GM04503 (cell line): ENCODE measurements at places on chromosomes 2 and 18.

DNA sequence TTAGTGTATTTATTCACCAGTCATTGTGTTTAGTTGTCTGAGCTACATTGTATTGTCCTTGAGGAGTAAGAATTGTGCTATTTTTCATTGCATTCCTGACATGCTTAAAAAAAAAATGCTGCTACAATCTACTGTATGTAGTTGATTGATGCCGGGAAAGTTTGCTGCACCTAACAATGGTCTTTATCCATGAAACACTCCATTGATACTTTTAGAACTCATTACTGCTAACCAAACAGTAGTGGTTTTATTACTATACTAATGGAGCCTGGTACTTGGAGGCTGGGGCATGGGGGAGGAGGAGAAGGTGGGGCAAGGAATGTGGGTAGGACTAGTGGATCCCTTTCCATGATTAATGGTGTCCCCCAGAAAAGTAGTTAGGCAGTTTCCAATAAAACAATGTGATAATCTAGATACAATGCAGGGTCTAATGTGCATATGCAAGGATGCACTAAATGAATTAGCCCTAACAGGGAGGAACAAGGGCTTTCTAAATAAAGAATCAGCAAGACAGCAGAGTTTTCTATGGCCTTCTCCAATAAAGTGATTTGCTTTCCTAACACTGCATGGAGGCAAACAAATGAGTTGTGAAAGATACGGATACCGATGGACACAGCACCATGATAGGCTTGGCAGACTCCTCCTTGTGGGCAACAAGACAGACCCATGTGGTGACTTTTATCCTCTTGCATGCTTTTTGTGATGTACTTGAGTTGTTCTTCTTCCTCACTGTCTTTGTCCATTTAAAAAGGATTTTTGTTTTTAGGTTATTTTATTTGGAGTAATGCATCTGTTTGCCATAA, 78.5 kb downstream of the FMNL2 start:
- DNase-seq, result no peak

- no peak for DNase-seq
Observed at GRCh38 chr2:107931412-107931811, 54.9 kb upstream of the SLC5A7 start.

- no peak for DNase-seq
Observed at GRCh38 chr2:127712999-127713398, 11.7 kb downstream of the SFT2D3 start.

DNA sequence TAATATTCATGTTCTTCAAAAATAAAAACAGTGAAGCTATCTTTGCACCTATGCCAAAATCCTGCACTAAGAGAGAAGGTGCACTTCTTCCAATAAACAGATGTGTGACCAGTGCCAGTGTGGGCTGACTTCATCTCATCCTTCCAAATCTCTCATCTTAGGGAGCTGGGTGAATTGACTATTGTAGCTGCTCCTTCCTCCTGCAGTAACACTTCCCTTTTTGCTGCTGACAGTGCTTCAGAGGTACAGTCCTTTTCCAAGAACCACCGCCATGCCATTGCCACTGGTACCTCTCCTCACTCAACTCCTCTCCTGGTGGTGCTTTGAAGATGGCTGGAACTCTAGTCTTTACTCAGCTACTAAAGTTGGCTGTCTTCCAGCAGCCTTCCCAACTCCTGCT, 42.1 kb upstream of the ARHGAP25 start:
- DNase-seq, result no peak

- no peak for DNase-seq
Observed at GRCh38 chr2:8249141-8249540, 432.7 kb upstream of the ID2 start.

DNA sequence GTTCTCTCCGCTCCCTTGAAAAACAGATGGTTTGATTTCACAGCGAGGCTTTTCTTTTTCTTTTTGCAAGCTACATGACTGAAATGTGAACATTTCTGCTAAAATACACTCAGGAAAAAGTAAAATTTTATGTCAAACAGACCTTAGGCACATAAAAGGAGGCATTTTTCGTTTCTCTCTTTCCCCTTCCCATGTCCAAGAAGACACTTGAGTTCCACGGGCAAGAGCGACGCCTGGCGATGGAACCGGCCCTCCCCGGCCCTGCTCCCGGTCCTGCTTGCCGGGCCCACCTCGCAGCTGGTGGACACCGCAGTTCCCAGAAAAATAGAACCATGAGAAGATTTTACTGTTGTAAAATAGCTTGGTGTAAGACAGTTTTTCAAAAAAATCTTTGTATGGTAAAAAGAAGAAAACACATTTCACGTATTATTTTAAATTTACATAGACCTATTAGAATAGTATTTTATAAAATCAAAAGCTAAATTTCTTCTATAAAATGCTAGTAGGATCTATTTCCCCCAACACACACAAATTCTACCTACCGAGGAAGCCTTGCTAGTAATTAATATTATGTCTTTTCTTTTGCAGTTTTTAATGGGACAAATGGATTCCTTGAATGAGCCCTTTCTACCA, 2.3 kb upstream of the ALKAL2 start:
- no peak for DNase-seq
